PC-3 (cell line): ENCODE measurements at places on chromosomes 1 and 21.
A peak's percentile ranks its signal among the peaks of the same experiment; 100 is the strongest.

GRCh38 chr1:32047701-32048100 lies 25.0 kb upstream of the TMEM39B start:
- peaks cover 68% of the 10 kb centered on the region for H3K36me3 ChIP-seq
- H3K4me3 ChIP-seq: no peak overlapping the region
- H3K4me1 ChIP-seq: no peaks in the 10 kb centered on the region
- DNase-seq: no peak
- H3K27ac ChIP-seq: no peak overlapping the region

- no peaks in the 10 kb centered on the region for H3K4me1 ChIP-seq
- H3K27ac ChIP-seq: no peak overlapping the region
- no peaks in the 10 kb centered on the region for H3K27me3 ChIP-seq
- peak; percentile 21 for DNase-seq
Observed at GRCh38 chr1:72177711-72178110, 104.6 kb downstream of the NEGR1 start.

GRCh38 chr1:53155534-53155933 lies 13.1 kb upstream of the SLC1A7 start:
- no peaks in the 10 kb centered on the region for H3K27me3 ChIP-seq
- no peak for DNase-seq
- no peak overlapping the region for H3K4me3 ChIP-seq
- 0 out of 2 replicates have a peak, but pooled peaks cover 4% of the 10 kb centered on the region for H3K4me1 ChIP-seq
- no peaks in the 10 kb centered on the region for H3K36me3 ChIP-seq
- no peak overlapping the region for H3K27ac ChIP-seq

GRCh38 chr1:53153752-53154151 lies 11.3 kb upstream of the SLC1A7 start:
- peaks cover 6% of the 10 kb centered on the region; the same call in 1 of the 2 replicates for H3K4me1 ChIP-seq
- DNase-seq: no peak
- H3K4me3 ChIP-seq: no peak overlapping the region

- 0 out of 2 replicates have a peak, but pooled peaks cover 5% of the 10 kb centered on the region for H3K27me3 ChIP-seq
- no peaks in the 10 kb centered on the region for H3K36me3 ChIP-seq
- no peak for DNase-seq
- no peak overlapping the region for H3K27ac ChIP-seq
- H3K4me1 ChIP-seq: no peaks in the 10 kb centered on the region
- no peak overlapping the region for H3K4me3 ChIP-seq
Observed at GRCh38 chr1:167529829-167530474, 11.6 kb upstream of the CD247 start.

- H3K4me3 ChIP-seq: peak overlapping the region; percentile 85
- peak; percentile 27 for DNase-seq
- H3K36me3 ChIP-seq: peaks cover under 1% of the 10 kb centered on the region; the same call in 1 of the 2 replicates
- peak overlapping the region; percentile 93 for H3K27ac ChIP-seq
Observed at GRCh38 chr1:178541829-178542553, 29.1 kb downstream of the TEX35 start.

DNA sequence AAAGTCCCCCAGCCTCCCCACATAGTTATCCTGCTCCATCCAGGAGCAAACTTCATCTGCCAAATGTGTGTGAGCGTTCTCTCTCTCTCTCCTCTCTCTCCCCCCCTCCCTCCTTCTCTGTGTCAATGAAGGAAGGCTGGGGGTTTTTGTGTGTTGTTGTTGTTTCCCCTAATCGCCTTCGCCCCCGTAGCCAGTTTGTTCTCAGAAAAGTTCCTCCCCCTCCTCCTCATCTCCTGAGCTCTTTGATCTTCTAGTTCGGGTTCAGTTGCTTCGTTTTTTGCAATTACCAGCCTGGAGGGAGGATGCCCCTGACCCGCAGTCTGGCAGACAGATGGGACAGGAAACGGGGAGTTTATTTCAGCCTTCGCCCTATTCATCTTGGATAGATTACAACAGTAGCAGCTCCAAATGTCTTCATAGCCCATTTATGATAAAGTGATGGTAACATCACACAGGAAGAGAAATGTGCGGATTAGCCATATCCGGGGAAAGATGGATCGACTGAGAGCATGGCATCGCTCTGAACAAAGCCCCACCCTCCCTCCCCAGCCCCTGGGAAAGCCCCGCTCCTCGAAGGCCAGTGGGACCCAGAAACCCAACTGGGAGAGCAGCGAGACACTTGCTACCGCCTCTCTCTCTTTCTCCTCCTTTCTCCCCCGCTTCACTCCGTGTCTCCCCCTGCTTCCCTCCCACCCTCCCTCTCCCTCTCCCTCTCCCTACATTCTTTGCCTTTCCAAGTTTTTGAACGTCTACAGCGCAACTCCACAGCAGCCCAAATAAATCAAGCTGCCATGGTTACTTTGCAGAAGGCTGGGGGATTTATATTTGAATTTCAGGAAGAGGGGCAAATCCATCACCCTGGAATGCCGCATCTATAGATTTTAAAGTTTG lies 139.7 kb upstream of the ARHGEF16 start:
- H3K36me3 ChIP-seq: no peaks in the 10 kb centered on the region
- H3K4me1 ChIP-seq: peaks cover 10% of the 10 kb centered on the region
- peaks cover 40% of the 10 kb centered on the region for H3K27me3 ChIP-seq
- H3K27ac ChIP-seq: no peak overlapping the region

DNA sequence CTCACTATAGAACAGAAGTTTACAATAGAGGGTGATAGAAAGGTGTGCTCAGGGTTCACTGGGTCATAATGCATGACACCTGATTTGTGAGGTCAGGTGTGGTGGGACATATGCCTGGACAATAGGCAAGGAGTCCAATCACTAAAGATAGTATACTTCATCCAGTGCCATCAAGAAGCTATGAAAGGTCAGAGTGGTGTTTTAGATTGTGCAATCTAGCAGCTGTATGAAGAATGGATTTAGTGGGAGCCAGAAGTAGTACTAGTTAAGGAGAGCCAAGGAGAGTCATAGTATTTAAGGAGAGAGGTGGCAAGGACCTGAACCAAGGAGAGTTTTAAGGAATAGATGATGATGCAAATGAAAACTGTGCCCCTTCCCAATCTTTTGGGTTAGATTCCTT lies 80.6 kb upstream of the C1orf105 start:
- no peaks in the 10 kb centered on the region for H3K36me3 ChIP-seq
- no peaks in the 10 kb centered on the region for H3K27me3 ChIP-seq
- H3K4me1 ChIP-seq: peaks cover 24% of the 10 kb centered on the region
- no peak for DNase-seq

- peaks cover 32% of the 10 kb centered on the region for H3K4me1 ChIP-seq
- no peak overlapping the region for H3K27ac ChIP-seq
- no peaks in the 10 kb centered on the region for H3K36me3 ChIP-seq
- H3K27me3 ChIP-seq: no peaks in the 10 kb centered on the region
Observed at GRCh38 chr1:20192364-20192763, 6.0 kb upstream of the PLA2G2C start.

DNA sequence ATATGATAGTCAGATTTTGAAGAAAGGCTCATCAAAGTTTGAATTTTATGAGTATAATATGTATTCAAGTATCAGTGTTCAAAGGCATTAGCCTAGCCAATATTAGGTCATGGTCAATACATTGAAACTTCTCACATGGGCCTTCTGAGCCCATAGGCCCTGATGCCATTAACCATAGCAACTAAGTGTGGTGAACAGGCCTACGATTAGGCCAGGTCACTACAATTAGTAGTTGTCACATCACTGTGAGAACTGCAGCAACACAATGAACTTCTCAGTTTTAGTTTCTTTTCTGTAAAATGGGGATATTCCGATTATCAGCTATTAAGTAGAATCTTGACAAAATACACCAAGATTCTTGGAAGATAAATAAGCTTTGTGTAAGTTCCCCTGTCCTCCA lies 30.0 kb downstream of the CELF3 start:
- H3K27ac ChIP-seq: no peak overlapping the region
- H3K36me3 ChIP-seq: no peaks in the 10 kb centered on the region
- H3K27me3 ChIP-seq: no peaks in the 10 kb centered on the region
- H3K4me3 ChIP-seq: no peak overlapping the region
- H3K4me1 ChIP-seq: peaks cover 6% of the 10 kb centered on the region
- no peak for DNase-seq

- H3K27ac ChIP-seq: no peak overlapping the region
- no peak overlapping the region for H3K4me3 ChIP-seq
- H3K36me3 ChIP-seq: no peaks in the 10 kb centered on the region
Observed at GRCh38 chr1:40905061-40905460, 42.9 kb upstream of the CITED4 start.

GRCh38 chr1:18599086-18599485 lies 31.6 kb upstream of the PAX7 start:
- H3K4me1 ChIP-seq: no peaks in the 10 kb centered on the region
- H3K4me3 ChIP-seq: no peak overlapping the region
- peaks cover 9% of the 10 kb centered on the region for H3K27me3 ChIP-seq
- no peaks in the 10 kb centered on the region for H3K36me3 ChIP-seq
- DNase-seq: no peak

GRCh38 chr1:157429601-157430240 lies 122.6 kb downstream of the FCRL5 start:
- no peak overlapping the region for H3K27ac ChIP-seq
- H3K4me1 ChIP-seq: peaks cover 12% of the 10 kb centered on the region
- no peaks in the 10 kb centered on the region for H3K36me3 ChIP-seq
- no peak for DNase-seq
- H3K27me3 ChIP-seq: peaks cover 43% of the 10 kb centered on the region

DNA sequence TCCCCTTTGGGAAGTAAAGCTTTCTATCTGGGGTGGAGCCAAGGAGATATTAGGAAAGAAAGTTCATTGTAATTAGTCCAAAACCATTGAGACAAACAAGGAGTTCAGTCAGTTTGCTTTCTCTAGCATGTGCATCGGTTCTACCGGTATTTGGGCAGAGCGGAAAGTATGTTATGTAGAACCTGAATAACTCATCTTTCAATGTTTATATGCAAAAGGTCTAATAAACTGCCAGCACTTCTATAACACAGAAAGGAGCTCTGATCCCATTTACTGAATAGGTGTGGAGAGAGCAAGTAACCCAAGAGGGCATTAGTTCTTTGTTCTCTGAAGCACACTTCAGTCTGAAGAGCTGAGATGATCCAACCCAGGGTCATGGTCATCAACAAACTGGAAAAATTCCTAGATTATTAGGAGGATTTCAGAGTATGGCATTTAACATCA lies 3.5 kb downstream of the TGFB2 start:
- H3K36me3 ChIP-seq: peaks cover 27% of the 10 kb centered on the region
- no peaks in the 10 kb centered on the region for H3K27me3 ChIP-seq
- peak overlapping the region; percentile 84 for H3K27ac ChIP-seq
- peaks cover 55% of the 10 kb centered on the region for H3K4me1 ChIP-seq

DNA sequence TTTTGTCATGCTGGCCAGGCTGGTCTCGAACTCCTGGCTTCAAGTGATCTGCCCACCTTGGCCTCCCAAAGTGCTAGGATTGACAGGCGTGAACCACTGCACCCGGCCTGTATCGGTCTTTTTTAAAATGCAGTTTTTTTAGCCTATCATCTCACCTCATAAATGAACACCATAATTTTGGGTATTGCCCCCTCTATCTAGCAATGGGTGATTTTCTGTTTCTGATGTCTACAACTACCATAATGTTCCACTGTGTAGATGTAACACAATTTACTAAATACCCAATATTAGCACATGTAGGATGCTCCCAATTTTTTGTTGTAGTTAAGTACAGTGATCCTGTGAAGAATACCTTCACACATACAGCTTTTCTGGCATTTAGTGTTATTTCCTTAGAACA lies 2.0 kb upstream of the CAMTA1 start:
- no peak for DNase-seq
- H3K27me3 ChIP-seq: no peaks in the 10 kb centered on the region
- H3K4me3 ChIP-seq: peak overlapping the region; percentile 68
- H3K27ac ChIP-seq: no peak overlapping the region
- H3K4me1 ChIP-seq: peaks cover 21% of the 10 kb centered on the region; the same call in 1 of the 2 replicates

GRCh38 chr1:64766429-64766828 lies 21.6 kb downstream of the RAVER2 start:
- no peaks in the 10 kb centered on the region for H3K4me1 ChIP-seq
- H3K36me3 ChIP-seq: 0 out of 2 replicates have a peak, but pooled peaks cover 6% of the 10 kb centered on the region
- no peaks in the 10 kb centered on the region for H3K27me3 ChIP-seq
- no peak overlapping the region for H3K27ac ChIP-seq

DNA sequence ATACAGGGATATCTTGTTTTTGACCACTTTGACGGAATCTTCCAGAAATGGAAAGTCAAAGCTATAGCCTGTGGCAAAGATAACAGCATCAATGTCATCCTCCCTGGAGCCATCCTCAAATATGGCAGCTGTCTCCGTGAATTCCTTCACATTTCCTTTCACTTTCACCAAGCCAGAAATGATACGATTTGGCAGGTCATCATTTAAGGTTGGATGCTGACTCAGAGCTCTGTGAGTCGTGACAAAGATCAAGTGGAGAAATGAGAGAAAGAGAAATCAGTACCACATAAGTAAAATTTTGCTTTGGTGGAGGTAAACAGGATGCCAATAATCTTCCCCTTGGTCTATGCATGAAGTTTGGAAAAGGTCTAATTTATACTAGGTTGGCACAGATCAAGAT lies 23.9 kb downstream of the FMO5 start:
- no peaks in the 10 kb centered on the region for H3K36me3 ChIP-seq
- no peak overlapping the region for H3K27ac ChIP-seq
- H3K4me3 ChIP-seq: no peak overlapping the region
- H3K4me1 ChIP-seq: no peaks in the 10 kb centered on the region
- H3K27me3 ChIP-seq: no peaks in the 10 kb centered on the region
